ENCODE measurements at places on chromosomes 11 and 22.
A peak's percentile ranks its signal among the peaks of the same experiment; 100 is the strongest.

GRCh38 chr11:112128483-112129121, 35.3 kb downstream of the IL18 start:
- no peak for DNase-seq

DNA sequence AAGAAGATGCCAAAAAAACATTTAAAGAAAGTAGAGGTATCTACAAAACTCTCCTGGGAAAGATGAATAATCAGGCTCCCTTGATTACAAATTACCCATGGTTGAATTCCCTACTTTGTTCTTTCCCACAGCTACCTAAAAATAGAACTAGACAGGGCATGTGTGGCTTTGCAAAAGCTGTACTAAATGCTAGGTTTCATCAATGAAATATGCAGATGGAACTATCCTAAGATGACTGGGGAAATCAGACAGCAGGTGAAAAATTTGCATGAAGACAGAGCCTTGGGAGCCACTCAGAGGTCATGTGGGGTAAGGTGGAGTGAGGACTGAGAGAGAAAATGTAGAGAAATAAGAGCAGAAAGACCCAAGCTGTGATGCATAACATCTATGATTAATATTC, 14.7 kb downstream of the LAYN start:
- no peak for DNase-seq

GRCh38 chr22:50267591-50268390, 2.4 kb downstream of the MAPK11 start:
- DNase-seq, result no peak

- DNase-seq, result peak; percentile 94
Measured at GRCh38 chr11:118907051-118908042, 18.4 kb downstream of the BCL9L start.

DNA sequence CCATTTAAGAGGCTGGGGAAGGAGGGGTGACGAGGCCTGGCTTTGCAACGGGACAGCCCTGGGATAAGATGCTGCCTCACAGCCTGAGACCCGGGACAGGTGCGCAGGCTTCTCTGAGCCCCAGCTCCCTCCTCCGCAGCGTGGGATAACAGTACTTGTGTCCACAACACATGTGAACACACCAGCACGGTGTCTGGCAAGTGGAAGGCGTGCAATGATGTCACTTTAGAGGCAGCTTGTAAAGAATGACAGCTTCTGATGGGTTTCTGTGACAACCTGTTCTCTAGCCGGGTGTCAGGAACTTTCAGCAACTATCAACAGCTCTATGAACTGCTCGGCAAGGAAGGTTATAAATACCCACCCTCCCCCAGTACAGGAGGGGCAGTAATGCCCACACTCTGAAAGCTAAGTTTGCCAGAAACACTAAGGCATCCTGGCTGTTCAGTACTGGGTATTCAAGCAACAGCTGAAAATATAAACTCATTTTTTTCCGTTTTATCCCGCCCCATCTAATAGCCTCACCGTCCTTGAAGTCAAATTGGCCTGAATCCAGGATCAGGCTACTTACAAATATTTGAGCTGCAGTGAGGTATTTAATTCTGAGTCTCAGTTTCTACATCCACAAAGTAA, 59.7 kb downstream of the MYH9 start:
- DNase-seq, result no peak

- no peak for DNase-seq
Measured at GRCh38 chr22:41332217-41332939, 31.1 kb downstream of the ZC3H7B start.

DNA sequence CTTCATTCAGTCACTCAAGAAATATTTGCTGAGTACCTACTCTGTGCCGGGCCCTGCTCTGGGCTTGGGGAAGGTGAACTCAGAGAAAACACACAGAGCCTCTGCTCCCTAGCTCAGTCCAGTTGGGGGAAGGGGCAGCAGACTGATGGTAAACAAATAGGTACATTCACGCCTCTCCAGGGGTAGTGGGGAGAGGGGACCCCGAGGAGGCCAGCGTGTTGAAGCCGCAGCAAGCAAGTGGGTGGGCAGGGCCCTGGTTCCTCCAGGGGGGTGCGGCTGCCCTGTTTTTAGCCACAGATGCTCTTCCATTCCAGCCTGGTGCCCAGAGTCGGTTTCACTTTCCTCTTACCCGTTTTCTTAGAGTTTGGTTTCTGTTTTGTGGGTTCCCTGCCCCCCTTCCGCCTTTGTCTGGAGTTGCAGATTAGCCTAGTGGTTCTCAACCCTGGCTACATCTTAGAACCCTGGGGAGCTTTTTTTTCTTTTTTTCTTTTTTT, 8.7 kb downstream of the DRAP1 start:
- DNase-seq, result no peak
